Skeletal muscle cell (primary cell): ENCODE measurements at places on chromosomes 1 and 21.
A peak's percentile ranks its signal among the peaks of the same experiment; 100 is the strongest.

DNA sequence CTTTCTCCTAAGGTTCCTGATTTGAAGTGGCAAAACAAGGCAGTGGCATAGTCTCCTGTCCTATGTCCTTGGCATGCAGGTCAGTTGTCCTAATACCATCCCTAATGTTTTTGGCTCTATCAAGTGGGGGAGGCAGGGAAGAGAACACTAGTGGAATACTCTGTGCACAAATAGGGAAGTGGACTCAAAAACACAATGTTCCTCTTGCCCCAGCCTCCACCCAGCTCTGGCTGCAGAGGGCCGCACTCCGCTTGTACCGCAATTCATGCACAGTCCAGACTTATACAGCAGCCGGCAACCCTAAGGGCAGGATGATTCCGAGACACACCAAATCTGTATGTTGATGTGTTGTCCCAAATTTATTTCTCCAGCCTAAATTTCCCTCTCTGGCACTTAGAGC is 14.5 kb downstream of the PLEKHO1 start:
- DNase-seq, result no peak

DNA sequence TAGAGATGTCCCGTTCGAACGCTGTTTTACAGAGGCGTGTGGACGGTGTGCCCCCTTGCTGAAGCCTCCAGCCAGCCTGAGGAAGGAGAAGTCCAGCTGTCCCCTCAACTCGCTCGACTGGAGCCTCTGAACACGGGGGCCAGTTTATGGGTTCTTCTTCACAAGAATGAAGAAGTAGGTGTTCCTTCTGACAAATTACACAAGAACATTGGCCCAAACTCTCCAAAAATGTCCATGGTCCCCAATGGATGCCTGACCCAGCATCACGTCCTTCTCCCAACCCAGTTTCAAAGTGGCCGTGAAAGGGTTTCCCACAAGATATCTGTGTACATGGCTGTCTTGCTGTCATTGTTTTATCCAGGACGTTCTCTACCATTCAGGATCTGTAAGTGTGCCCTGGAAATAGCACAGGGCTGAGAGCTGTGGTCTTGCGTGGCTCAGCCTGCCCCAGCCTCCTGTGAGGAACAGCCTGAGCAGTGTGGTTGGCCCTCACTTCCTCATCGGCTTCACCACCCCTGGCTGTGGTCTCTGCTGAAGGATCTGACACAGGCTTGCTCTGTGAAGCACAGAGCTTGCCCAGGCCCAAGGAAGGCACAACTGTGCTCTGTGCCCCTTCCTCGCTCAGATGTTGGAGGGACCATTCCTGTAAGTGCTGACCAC is 1.0 kb upstream of the S100B start:
- no peak for DNase-seq

- DNase-seq, result no peak
Measured at GRCh38 chr1:56968878-56969495, 3.2 kb upstream of the C8B start.

DNA sequence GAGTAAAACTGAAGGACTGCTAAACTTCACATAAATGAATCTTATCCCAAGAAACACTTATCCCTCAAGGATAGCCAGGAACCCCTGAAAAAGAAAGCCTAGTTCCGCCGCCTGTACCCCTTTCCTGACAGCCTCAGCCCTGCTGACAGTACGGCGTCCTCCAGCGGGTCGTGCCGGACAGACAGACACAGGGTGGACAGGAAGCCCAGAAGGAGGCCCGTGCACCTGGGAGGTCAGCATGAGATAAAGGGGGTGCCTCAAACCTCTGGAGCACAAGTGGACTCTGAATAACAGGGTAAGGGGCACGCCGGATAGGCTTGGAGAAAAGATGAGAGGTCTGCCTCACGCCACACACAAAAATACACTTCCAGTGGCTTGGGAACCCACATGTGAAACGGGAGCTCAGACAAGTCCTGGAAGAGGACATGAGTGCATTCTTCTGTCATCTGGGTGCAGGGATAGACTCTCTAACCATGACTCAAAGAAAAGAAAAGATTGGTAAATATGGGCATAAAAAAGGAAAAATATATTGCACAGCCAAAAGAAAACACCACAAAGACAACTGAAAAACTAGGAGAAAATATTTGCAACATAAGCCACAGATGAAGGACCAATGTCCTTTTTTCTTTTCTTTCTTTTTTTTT is 17.3 kb upstream of the ADARB1 start:
- no peak for DNase-seq

DNA sequence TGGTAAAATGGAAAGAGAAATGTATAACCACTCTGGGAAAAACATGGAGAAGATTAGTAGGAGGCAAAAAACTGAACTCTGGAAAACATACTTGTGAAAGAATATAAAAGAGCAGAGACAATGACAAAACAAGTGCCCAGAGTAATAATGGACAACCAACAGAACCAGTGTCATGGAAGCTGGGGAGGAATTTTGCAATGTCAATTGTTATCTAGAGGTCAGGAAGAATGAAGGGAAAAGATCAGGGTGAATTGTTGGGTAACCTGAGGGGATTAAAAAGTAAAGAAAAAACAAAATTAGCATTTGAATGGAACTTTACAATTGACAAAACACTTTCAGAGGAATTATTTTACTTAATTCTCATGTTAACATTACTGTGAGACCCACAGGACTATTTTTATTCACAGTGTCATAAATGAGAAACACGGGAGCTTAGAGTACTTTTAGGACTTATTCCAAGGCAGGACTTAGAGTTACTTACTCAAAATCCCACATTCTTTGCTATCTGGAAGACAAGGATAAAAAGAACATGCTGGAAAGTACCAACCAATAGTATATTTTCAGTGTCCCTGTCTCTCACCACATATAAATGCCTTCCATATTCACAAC is 19.5 kb downstream of the JAM2 start:
- no peak for DNase-seq

DNA sequence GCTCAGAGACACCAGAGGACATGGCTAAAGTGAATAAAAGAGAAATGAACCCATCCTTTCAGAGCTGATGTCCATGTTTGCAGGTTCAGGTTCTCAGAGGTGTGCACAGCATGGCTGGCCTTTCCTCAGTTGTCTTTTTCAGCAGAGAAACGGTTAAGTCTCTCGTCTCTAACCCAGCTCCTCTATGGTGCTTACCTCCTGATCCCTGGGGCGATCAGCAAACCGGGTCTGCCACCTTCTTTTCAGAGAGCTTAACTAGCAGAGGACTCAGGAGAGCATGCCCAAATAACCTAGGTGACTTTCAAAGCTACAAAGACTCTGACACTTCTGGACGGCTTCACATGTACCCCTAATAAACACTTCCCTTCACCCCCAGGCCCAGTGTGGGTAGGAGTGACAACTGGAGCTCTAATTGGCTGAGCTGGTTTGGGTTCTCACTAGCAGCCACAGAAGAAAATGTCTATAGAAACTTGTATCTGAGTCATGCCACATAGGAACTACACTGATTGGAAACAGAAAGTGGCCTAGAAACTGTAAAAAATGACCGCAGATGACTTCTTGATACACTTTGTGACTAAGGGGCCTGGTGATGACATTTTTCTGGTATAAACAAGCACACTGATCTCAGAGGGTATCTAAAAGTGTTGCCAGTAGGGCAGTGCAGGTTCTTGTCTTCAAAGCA is at the start of gene AIM2:
TSS of gene AIM2 (minus strand) at position 329 of the 682 bp plus-strand sequence. CDS start 3,267 bp downstream, outside the sequence.
- no peak for DNase-seq

DNA sequence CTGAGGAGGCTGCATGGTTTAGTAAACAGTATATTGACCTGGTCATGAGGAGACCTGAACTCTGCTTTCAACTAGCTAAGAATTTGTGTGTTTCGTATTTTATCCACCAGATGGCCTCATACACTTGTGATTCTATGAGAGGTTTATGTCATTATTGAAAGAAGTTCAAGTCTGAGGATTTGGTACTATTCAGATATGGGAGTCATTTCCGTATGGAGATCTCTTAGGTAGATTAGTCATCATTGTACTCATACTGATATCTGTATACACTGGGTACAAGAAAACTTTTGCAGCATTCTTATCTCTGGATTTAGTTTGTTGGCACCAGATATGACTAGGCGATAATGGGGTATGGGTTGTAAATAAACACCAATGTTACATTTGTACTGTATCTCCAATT is 26.6 kb downstream of the ATF6 start:
- DNase-seq, result peak; percentile 54

- DNase-seq, result no peak
Measured at GRCh38 chr1:64838486-64838885, 93.6 kb downstream of the RAVER2 start.
